IPS DF 6.9 (cell line): ENCODE measurements at places on chromosomes 7 and 10.

DNA sequence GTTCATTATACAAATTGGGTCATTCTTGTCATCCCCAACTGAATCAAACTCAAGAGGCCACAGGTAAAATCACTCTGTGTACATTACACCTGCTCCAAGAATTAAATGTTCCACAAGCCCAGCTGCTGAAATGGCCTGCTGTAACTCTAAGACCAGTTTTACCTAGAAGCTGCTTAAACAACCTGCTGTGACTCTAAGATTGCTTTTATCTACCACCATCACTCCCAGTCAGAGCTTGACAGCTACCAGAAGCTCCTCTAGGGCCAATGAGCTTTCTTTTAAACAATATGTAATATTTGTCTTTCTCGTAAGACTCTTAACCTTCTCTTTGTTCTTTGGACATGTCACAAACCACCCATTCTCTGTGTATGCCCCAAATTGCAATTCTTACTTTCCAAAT lies 141.8 kb upstream of the LRGUK start:
- DNase-seq = no peak

DNA sequence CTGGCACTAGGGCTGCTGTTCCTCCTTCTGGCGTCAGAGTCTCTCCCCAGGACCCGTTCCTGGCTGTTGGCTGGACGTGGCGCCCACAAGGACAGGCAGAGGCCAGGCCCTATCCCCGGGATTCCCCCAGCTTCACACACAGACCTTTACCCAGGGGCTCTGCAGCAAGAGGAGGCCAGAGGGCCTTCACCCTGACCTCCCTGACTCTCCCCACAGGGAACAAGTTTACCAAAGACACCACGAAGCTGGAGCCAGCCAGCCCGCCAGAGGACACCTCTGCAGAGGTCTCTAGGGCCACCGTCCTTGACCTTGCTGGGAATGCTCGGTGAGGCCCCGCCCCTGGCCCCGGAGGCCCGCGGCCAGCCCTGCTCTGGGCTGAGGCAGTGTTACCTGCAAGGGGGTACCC lies 82.2 kb downstream of the GTF2IRD1 start:
- DNase-seq = no peak

DNA sequence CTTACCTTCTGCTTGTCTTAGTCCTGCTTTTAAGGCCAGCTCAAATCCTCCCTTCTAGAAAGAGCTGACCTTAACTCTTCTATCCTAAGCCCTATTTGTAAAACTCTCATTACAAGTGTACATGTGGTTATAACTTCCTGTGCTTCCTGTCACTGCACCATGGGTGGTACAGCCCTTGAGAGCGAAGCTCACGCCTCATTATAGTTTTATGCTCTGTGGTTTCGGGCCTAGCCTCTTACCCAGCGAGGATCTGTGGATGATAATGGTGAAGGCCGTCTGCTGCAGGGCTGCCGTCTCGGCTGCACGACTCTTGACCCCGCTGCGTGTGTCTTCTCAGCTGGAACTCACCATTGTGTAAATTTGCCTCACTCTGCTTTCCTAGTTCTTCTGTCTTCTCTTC lies 74.6 kb downstream of the CUL1 start:
- no peak for DNase-seq

- DNase-seq = no peak
Measured at GRCh38 chr7:104241538-104242209, 33.9 kb upstream of the ORC5 start.

- DNase-seq = no peak
Measured at GRCh38 chr10:73810735-73811465, 498 bp downstream of the NDST2 start.

- no peak for DNase-seq
Measured at GRCh38 chr7:25249772-25250171, 21.5 kb upstream of the NPVF start.

DNA sequence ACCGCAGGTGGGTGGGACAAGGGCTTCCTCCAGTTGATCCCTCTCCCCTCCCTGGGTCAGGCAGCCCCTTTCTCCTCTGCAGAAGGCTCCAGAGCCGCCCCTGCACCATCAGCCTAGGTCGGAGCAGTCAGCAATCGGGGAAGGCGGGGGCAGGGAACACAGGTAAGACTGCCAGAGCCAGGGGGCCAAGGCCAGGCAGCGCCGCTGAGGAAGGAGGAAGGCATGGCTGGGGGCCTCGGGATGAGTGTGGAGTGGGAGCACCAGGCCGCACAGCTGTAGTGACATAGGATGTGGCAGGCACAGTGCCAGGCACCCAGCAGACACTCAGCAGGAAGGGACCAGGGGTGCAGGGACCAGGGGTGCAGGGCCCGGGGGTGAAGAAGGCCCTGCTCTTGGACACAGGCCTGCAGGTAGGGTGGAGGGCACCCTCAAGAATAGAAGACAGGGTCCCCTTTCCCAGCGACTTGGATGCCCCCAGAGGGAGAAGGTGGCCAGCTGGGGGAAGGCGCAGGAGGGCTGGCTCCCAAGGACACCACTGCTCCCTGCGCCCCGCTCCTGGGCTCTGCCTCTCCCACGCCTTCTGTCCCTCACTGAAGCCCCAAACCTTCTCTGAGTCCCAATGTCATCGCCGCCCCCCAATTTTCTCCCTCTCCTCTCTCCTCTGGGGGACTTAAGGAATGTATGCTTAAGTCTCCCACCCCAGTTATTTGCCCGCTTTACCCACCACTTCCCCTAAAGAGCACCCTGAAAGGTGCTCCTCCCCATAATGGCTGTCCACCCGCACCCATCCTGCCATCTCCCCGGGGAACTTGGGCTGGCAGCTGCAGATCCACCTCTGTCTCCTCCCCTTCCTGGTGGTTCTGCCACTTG lies 38.5 kb downstream of the CAMK2B start:
- no peak for DNase-seq

DNA sequence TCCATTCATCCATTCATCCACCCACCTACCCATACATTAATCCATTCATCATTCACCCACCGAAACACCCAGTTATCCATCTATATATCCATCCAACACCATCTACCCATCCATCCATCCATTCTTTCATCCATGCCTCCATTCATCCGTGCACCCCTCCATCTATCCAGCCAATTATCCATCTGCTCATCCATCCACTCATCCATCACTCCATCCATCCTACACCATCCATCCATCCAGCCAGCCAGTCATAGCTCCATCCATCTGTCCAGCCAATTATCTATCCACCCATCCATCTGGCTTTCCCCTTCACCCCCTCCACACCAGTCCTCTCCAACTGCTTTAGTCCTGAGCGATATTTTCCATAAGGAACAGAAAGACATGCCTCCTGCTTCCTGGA lies 7.5 kb upstream of the CXCL12 start:
- DNase-seq = no peak

GRCh38 chr7:132557489-132558044 lies 18.7 kb downstream of the PLXNA4 start:
- DNase-seq = no peak

DNA sequence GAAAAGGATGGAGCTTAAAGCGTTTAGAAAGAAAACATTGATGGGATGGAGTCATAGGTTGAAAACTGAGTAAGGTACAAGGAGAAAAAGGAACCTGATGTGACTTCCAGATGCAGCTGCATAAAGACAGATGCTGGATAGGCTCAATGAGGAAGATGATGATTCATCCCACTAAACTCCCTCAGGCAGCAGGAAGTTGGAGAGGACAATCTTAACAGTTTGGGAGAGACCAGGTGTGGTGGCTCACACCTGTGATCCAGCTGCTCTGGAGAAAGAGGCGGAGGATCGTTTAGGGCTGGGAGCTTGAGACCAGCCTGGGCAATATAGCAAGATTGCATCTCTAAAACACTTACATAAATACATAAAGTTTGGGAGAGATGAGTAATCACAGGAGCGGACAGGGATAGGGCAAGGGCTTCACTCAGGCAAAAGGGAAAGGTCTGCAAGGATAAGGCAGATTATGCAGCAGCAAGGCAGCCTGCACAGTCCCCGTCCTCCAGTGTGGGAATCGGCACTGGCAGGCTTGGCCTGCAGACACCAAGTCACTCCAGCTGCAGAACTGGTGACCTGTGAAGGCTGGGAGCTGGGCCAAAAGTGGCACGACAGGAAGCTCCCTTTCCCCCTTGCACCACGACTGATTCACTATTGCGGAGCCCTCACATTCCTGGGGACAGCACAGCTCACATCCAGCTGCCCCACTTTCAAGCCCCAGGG lies 438.5 kb downstream of the GRID1 start:
- no peak for DNase-seq
